Stimulated activated CD8-positive, alpha-beta memory T cell treated with anti-CD3 and anti-CD28 coated beads, Interleukin-7, amount 100 ng/mL, for 4 hours (primary cell): ENCODE measurements at places on chromosomes 3 and 15.

- DNase-seq, result no peak
Observed at GRCh38 chr3:142604940-142605339, 8.7 kb downstream of the PLS1 start.

DNA sequence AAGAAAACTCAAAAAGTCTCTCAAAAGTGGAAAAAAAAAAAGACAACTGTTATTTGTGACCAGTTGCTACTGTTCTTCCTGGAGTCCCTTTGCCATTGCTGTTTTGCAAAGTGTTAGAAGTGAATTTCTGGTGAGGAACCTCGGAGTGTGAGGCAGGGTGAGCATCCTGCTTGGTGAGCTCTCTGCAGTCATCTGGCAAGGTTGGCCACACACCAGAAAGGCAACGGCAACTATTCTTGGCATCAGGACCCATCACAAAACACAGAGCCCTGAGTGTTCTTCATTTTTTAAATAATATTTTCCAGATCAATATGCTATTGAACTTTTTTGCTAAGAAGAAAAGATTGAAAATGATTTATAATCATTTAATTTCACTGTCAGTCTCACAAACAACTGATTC, 60.7 kb downstream of the CGNL1 start:
- no peak for DNase-seq

- DNase-seq, result no peak
Observed at GRCh38 chr3:110856916-110857315, 214.7 kb upstream of the NECTIN3 start.

- no peak for DNase-seq
Observed at GRCh38 chr3:43062564-43063040, 43.3 kb downstream of the POMGNT2 start.

- DNase-seq, result no peak
Observed at GRCh38 chr3:124520970-124521369, 209.3 kb upstream of the UMPS start.

- DNase-seq, result no peak
Observed at GRCh38 chr15:62737551-62737950, 305.0 kb upstream of the TPM1 start.

DNA sequence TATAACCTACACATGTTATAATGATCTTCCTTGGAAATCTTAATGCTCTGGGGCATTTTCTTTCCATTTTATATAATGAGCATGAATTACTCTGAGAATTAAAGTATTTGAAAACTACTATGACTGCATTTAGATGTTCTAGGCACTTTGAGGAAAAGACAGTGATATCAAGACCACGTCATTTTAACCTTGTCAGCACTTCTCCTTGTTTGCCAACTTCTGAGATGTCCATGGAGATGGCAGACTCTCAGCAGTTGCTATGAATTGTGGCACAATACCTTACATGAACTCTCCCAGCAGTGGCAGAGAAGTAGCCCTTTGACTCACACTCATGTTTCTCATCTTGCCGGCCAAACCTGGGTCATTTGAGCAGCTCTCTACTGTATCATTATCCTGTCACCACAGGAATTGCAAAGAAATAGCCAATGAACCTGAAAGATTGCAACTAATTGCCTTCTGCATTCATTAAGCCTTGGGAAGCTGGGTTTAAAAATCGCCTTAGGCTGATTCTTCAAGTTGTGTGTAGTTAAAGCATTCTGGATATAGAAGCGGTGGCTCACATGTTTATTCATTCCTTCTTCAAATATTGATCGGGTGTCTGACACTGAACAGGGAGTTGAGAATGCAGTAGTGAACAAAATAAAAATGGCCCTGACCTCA, 272.2 kb upstream of the CFAP20DC start:
- no peak for DNase-seq

GRCh38 chr3:129878355-129878754, 15.2 kb downstream of the TMCC1 start:
- no peak for DNase-seq

GRCh38 chr3:143362115-143362991, 242.8 kb downstream of the CHST2 start:
- no peak for DNase-seq

GRCh38 chr3:59607656-59608055, 557.8 kb upstream of the CFAP20DC start:
- no peak for DNase-seq

GRCh38 chr3:46416811-46417510, 9.9 kb downstream of the CCRL2 start:
- DNase-seq, result no peak

DNA sequence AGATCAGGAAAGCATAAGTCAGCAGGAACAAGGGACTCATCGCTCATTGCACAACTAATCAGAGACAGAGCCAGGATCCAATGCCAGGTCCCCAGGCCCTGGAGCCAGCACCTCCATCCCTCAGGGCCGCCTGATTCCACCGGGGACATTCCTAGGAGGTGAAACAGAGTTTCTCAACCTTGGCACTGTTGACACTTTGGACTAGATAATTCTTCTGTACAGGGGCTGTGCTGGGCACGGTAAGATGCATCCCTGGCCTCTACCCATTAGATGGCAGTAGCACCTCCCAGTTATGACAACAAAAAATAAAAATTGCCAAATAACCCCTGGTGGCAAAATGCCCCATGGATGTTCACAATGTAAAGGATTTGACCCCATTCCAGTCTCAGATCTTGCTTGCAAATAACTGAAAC, 127.7 kb downstream of the MTHFS start:
- DNase-seq, result no peak

GRCh38 chr15:85871545-85871944, 76.8 kb upstream of the KLHL25 start:
- no peak for DNase-seq

DNA sequence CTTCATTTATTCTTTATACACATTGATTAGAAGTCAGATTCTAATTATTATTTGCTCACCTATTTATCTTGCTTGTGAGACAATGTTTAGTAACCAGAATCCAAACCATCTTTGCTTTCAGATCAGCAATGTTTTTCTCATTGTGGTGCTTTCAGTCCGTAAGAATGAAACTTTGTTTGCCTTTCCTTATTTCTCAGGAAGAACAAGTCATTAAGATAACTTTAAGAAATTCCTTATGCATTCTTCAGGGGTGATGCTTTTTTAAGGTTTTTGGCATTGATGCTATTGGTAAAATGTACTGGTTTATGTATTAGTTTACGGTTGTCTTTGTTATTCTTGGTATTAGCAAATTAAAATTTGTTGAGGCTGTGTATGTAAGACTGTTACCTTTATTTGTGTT, 120.8 kb upstream of the POU1F1 start:
- DNase-seq, result no peak

- DNase-seq, result no peak
Observed at GRCh38 chr15:34362047-34362773, 4.8 kb downstream of the LPCAT4 start.

- DNase-seq, result no peak
Observed at GRCh38 chr3:79418855-79419621, 348.8 kb downstream of the ROBO1 start.

DNA sequence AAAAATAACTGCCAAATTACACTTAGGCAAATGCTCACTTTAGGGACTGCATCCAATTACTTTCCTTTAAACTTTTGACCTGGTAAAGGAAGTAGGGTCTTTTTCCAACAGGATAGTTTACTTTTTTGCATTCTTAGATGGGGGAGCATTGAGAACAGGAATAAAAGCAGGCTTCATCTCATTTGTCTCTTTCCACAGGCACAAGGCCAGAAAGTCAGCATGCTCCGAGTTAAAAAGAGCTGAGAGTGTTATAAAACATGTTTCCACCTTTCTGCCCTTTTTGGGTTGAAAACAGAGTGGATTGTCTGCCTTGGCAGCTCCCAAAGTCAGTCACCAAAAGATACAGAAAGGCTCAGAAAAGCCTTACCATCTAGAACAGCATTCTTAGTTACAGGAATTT, 404.9 kb upstream of the ALCAM start:
- DNase-seq, result no peak

DNA sequence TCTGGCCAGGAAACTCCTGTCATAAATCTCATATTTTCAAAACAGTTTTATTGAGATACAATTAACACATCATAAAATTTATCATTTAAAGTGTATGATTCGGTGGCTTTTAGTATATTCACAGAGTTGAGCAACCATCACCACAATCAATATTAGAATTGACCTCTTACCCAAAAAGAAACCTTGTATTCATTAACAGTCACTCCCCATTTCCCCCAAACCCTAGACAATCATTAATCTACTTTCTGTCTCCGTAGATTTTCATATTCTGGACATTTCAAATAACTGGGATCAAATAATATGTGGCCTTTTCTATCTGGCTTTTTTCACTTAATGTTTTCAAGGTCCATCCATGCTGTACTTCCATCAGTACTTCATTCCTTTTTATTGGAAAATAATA, 145.7 kb upstream of the RORA start:
- DNase-seq, result no peak

- no peak for DNase-seq
Observed at GRCh38 chr3:14274612-14274936, 96.0 kb downstream of the LSM3 start.

- DNase-seq, result no peak
Observed at GRCh38 chr3:196162679-196163078, 48.5 kb downstream of the ZDHHC19 start.

DNA sequence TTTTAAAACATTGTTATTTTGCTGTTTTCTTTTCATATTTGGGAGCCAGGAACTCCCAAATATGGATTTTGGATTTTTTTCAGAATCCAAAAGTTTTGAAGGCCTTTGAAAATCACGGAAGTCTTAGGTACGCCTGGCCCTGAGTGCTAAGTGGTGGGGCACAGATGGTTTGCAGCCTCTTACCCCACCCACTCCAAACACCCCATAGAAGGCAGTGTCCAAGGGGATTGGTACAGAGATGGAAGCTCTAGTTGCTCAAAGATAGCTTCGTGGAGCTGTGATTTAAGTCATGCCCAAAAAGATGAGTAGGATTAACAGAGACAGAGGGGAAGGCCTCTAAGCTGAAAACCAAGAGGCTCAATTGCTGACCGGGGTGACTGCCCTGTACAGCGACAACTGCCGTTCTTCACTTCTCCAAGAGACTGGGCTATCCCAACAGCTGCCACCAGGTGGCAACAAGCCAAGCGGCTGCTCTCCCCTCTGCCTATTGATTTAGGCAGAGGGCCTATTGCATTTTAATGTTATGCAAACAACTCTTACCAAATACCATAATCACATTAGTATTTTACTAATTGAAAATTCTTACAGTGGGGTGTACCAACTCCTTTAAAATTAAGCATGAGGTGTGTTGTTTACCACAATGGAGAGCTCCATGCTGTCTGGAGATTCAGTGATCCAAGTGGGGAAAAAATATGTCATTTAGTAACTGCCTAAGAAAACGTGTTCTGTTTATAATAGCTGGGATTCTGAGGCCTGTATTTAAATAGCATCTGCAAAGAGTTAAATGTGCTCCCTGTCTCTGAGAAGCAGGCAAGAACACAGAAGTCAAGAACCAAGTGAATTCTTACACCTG, 64.0 kb upstream of the C15orf61 start:
- peak; percentile 68 for DNase-seq

GRCh38 chr3:69856965-69857705, 117.9 kb downstream of the MITF start:
- DNase-seq, result no peak

GRCh38 chr15:74202452-74203401, at the start of gene STRA6:
Gene STRA6 (minus strand): TSS chr15:74202787. CDS start chr15:74202267, 520 bp downstream.
- DNase-seq, result no peak

DNA sequence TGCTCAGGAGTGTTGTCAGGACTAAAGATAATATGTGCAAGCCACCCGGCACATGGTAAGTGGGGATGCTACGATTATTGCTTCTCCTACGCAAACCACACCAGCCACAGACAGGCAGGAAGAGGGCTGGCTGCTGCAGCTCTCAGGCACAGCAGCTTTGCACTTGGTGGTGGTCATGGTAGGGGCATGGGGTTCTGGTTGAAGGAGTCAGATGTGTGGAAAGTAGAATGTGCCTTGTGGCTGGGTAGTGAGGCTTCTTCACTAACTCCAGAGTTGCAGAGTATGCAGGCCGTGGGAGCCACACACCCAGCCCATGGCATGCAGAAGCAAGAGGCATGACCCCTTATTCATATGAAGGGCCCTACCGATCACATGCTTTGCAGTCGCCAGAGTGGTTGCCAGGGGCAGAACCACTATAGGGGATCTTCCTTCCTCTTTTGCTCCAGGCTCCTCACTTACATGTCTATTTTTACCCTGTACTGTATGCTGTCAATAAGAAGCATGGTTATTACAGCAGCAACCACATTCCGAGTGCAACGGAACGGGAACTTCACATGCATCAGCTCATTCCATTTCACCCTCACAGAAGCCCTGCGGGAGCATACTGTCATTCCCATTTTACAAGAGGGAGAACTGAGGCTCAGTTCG, 59.2 kb upstream of the HERC1 start:
- peak; percentile 71 for DNase-seq

- no peak for DNase-seq
Observed at GRCh38 chr15:98873441-98874218, 134.0 kb downstream of the PGPEP1L start.

GRCh38 chr15:88658972-88659931, 20.4 kb downstream of the ISG20 start:
- DNase-seq, result no peak

GRCh38 chr15:71691081-71691457, 119.3 kb upstream of the NR2E3 start:
- DNase-seq, result no peak

GRCh38 chr3:149654188-149654601, 3.6 kb downstream of the WWTR1 start:
- no peak for DNase-seq

GRCh38 chr3:141557961-141558706, 71.3 kb downstream of the RASA2 start:
- no peak for DNase-seq

GRCh38 chr3:74880237-74880636, 265.8 kb upstream of the CNTN3 start:
- no peak for DNase-seq

- no peak for DNase-seq
Observed at GRCh38 chr15:97087006-97087741, 756.7 kb downstream of the NR2F2 start.

DNA sequence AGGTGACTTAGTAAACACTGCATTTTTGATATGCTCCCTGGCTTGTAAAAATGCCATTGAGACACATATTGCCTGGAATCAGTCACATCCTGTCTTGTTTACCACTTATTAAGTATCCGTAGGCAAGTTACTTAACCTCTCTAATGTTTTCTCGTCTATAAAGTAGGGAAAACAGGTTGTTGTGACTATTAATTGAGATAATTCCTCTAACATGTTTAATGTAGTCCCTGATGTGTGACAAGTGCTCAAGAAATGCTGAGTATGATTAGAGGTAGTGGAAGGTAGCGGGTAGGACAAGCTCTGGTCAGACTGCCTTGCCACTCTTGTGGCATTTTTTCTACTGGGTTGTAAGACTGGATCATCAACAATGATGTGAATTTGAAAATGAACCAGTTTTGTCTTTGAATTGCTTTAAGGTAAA, 54.1 kb downstream of the NFKBIZ start:
- DNase-seq, result no peak

- DNase-seq, result no peak
Observed at GRCh38 chr3:4406746-4407568, 60.1 kb downstream of the SUMF1 start.
